ENCODE measurements at places on chromosomes 5 and 9. TPM values are rescaled to one million over a fixed set of nuclear protein-coding genes. Genes with fewer than 3 reads are reported as not detected.

DNA sequence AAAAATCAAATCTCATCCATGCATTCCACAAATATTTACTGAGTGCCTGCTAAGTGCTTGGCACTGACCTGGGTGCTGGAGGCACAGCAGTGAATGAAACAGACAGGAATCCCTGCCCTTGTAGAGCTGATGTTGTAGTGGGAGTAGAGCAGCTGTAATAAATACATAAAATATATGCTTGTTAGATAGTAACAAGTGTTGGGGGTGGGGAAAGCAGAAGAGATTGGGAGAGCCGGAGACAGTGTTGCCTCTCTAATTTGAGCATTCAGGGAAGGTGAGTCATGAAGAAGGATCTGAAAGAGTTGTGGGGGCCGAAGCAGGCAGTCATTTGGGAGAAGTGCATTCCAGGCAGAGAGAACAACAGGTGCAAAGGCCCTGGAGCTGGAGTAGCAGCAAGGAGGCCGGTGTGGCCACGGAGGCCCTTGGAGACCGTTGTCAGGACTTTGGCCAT, 97.9 kb downstream of the ZNF618 start:
- no peaks in the 10 kb centered on the region for H3K4me1 ChIP-seq
- no peak overlapping the region for H3K4me3 ChIP-seq
- no peaks in the 10 kb centered on the region for H3K36me3 ChIP-seq
- no peaks in the 10 kb centered on the region for H3K27me3 ChIP-seq
- no peak for DNase-seq

- H3K27ac ChIP-seq, result no peak overlapping the region
- no peak for DNase-seq
- no peaks in the 10 kb centered on the region for H3K36me3 ChIP-seq
- no peak overlapping the region for H3K4me3 ChIP-seq
Observed at GRCh38 chr9:93306081-93306480, 122.1 kb downstream of the WNK2 start.

DNA sequence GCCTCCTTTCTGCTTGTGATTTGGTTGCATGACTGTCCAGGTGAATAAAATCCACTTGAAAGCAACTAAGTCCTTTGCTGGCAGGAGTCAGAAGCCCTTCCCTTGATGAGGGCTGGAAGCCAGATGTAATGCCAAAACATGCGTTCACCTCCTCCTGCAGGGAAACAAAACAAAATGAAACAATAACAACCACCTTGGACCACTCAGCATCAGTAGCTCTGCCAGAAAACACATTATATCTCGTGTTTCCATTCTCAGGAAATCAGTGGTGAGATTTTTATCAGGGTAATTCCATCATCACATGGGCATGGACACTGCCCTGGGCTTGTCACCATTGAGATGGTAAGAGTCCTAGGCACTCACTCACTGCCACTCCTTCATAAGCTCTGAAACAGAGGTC, 350.3 kb upstream of the ACTBL2 start:
- DNase-seq, result no peak
- H3K27ac ChIP-seq, result no peak overlapping the region

DNA sequence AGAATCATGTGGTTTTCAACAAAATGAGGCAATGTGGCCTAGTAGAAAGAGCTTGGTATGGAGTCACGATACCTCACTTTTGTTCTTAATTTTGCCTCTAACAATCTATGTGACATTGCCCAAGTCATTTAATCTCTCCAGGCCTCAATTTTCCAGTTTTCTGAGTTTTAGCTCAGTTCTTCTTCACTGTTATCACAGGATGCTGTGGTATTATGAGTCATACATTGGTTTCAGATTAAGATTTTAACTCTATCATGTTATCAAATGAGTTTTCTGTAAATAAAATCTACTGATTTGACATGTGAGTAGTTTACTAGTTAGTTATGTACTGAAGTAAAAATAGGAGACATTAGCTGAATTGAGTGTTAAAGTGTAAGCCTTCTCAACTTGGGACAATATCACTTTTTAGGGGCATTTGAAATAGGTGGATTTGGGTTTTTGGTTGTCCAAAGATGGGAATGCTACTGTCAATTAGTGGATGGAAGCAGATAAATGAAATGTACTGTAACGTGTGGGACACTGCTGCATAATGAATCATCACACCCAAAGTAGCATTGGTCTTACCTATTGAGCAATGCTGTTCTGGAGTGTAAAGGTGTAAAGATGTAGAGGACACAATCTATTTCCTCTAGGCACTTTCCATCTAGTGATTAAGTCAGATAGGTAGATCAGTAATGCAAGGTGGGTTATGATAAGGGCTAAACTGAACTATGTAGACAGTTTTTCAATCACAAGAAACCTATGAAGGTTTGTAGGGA, 73.3 kb downstream of the NNT start:
- peaks cover 10% of the 10 kb centered on the region for H3K36me3 ChIP-seq
- no peaks in the 10 kb centered on the region for H3K27me3 ChIP-seq
- H3K27ac ChIP-seq, result no peak overlapping the region
- H3K4me3 ChIP-seq, result no peak overlapping the region
- no peak for DNase-seq
- no peaks in the 10 kb centered on the region for H3K4me1 ChIP-seq

- peaks cover 80% of the 10 kb centered on the region for H3K27me3 ChIP-seq
- no peak overlapping the region for H3K4me3 ChIP-seq
- H3K36me3 ChIP-seq, result no peaks in the 10 kb centered on the region
- no peak overlapping the region for H3K27ac ChIP-seq
- DNase-seq, result no peak
- peaks cover 6% of the 10 kb centered on the region for H3K4me1 ChIP-seq
Observed at GRCh38 chr9:126399789-126400188, 73.2 kb downstream of the MVB12B start.

The ASPN gene
- total RNA-seq, result not detected

The ABO gene
- total RNA-seq, result 15.3 TPM

- no peaks in the 10 kb centered on the region for H3K27me3 ChIP-seq
- H3K4me1 ChIP-seq, result no peaks in the 10 kb centered on the region
- H3K36me3 ChIP-seq, result no peaks in the 10 kb centered on the region
- DNase-seq, result no peak
Observed at GRCh38 chr5:104297076-104297475, 734.5 kb upstream of the NUDT12 start.

The ANKRD34B gene
- not detected for total RNA-seq

DNA sequence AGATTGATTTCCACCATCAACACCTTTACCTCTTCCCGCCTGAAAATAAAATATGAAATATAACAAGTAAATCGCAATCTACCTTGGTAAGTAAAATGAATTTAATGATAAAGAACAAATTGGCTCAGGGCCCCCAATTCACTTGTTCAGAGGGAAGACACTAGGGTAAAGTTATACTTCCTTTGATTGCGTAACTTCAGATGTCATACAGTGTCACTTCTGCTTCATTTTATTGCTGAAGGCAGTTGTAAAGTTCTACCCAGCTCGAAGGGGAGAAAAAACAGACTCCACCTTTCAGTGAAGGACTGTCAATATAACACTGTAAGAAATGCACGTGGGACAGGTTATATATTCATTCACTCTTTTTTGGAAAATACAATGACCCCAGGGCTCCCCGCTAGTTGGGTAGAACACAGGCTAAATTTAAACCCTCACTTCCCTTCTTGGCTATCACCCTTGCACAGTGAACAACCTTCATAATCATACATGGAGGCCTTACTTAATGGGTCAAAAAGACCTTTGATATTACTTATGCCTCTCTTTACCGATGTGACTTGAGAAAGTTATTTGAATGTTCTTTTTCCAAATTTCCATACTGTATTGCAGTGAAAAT, 848.8 kb downstream of the MAT2B start:
- H3K27me3 ChIP-seq, result no peaks in the 10 kb centered on the region
- H3K27ac ChIP-seq, result peak overlapping the region; percentile 75
- peaks cover 20% of the 10 kb centered on the region for H3K4me1 ChIP-seq
- no peaks in the 10 kb centered on the region for H3K36me3 ChIP-seq

The BRD9 gene
- 62.3 TPM for total RNA-seq

GRCh38 chr5:24208686-24209106, 436.1 kb downstream of the CDH10 start:
- no peak overlapping the region for H3K27ac ChIP-seq
- no peaks in the 10 kb centered on the region for H3K4me1 ChIP-seq

DNA sequence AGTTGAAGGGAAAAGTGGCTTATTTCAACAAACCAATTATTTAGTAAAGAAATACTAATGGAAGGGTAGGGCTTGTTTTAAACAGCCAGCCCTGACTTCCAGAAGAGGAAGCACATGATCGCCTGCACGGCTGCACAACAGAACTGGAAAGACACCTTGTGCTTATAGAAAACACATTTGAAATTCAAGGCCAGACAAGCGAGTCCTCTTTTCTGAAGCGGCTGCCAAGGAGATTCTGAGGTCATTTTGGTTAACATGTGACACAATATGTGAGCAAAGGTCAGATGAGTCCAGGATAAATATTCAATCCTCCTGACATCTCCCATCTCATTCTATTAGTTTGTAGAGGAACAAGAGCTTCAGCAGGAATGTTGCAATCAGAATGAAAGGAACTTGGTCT, 461.4 kb upstream of the ST8SIA4 start:
- DNase-seq, result no peak
- no peaks in the 10 kb centered on the region for H3K4me1 ChIP-seq
- H3K36me3 ChIP-seq, result no peaks in the 10 kb centered on the region

The NR6A1 gene
- total RNA-seq, result 55.4 TPM

DNA sequence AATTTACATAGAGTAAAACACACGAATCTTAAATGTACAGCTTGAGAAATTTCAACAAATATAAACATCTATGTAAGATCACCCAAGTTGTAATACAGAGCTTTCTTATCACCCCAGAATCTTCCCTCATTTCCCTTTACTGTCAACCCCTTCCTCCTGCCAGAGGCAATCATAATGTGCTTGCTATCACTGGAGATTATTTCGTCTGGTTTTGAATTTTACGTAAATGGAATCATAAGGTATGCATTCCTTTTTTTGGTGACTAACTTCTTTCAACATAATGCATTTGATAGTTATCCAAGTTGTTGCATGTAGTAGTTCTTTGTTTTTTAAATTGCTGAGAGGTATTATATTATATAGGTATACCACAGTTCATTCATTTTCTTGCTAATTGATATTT, 37.5 kb upstream of the GPR151 start:
- no peak for DNase-seq
- H3K27ac ChIP-seq, result no peak overlapping the region
- no peaks in the 10 kb centered on the region for H3K27me3 ChIP-seq
- H3K4me1 ChIP-seq, result no peaks in the 10 kb centered on the region
- H3K36me3 ChIP-seq, result no peaks in the 10 kb centered on the region

The GLDC gene
- total RNA-seq, result 0.27 TPM

The MYO10 gene
- total RNA-seq, result 0.24 TPM

The FCHSD1 gene
- total RNA-seq, result 26.5 TPM

DNA sequence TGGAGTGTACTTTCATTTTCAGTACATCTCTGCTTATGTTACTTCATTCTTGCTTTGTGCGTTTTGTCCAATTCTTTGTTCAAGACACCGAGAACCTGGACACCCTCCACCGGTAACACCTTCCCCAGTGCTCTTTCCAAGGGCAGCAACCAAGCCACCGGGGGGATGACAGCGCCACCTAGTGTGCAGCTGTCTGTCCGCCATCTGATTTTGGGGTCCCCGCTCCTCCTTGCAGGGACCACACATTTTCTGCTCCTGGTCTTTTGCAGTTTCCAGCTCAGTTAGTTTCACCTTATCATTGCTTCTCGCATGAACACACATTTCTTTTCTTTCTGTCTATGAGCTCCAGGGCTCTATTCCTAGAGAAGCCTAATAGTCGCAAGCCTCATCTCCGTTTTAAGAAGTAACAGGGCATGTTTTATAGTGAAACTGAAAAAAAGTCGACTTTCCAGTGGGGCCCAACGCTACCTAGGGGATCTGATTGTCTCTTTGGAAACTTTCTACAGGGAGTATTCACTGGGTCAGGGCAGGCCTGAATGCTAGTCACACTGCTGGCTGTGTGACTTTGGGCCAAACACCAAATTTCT, 152.1 kb downstream of the FSTL4 start:
- H3K36me3 ChIP-seq, result no peaks in the 10 kb centered on the region
- no peak overlapping the region for H3K4me3 ChIP-seq
- H3K27me3 ChIP-seq, result no peaks in the 10 kb centered on the region
- H3K4me1 ChIP-seq, result no peaks in the 10 kb centered on the region
- H3K27ac ChIP-seq, result no peak overlapping the region
- DNase-seq, result peak; percentile 79

DNA sequence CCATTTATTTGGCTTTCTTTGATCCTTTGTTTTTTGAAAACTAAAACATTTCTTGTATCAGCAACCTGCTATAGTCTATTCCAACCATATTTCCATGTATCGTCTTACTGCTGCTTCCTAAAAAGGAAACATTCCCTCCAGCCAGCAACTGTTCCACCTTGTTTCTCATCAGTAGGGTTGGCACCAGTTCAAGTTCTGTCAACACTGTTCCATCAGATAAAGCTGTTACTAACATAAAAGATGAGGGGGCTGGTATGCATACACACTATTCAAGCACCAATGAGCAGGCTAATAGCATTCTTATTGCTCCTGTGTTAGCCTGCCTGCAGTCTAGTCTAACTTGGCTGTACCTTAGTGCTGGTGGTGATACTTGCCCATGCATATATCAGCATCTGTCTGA, 178.3 kb downstream of the CWC27 start:
- no peaks in the 10 kb centered on the region for H3K4me1 ChIP-seq
- H3K36me3 ChIP-seq, result no peaks in the 10 kb centered on the region
- no peaks in the 10 kb centered on the region for H3K27me3 ChIP-seq
- no peak overlapping the region for H3K4me3 ChIP-seq
- peak; percentile 9 for DNase-seq

The RORB gene
- total RNA-seq, result not detected

DNA sequence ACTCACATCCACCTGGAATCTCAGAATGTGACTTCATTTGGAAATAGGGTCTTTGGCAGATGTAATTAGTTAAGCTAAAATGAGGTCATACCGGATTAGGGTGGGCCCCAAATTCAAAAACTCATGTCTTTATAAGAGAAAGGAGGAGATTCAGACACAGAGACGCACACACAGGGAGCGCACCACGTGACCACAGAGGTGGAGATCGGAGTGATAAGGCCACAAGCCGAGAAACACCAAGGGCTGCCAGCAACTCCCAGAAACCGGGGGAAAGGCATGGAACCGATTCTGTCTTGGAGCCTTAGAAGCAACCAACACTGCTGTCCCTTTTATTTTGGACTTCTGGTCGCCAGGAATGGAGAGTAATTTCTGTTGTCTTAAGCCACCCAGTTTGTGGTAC, 31.8 kb upstream of the LMX1B start:
- H3K27ac ChIP-seq, result no peak overlapping the region
- DNase-seq, result no peak
- H3K4me3 ChIP-seq, result no peak overlapping the region
